ENCODE measurements at places on chromosomes 1 and 21.

DNA sequence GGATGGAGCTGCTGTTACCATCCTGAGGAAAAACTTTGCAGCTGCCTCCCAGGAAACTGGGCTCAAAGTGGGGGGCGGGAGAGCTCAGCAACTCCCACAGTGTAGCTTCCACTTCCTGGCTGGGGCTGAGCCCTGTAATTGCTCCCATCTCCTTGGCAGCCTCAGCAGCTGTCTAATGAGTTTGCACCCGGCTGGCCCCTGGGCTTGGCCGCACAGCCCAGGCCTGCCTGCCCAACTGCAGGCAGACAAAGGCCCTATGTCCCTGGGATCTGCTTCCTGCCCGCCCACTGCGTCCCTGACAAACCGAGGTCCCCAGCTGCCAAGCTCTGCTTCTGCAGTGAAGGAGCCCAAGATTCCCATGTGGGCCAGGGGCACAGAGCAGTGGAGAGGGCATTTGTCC, 30.1 kb downstream of the EDN2 start:
- DNase-seq = no peak

- DNase-seq = no peak
These were observed 2.5 kb upstream of the PADI6 start for GRCh38 chr1:17369466-17369865.

- no peak for DNase-seq
These were observed 104.6 kb downstream of the DIRAS3 start for GRCh38 chr1:67945733-67946374.

GRCh38 chr1:227487606-227488005, 75.8 kb upstream of the ZNF678 start:
- DNase-seq = no peak

DNA sequence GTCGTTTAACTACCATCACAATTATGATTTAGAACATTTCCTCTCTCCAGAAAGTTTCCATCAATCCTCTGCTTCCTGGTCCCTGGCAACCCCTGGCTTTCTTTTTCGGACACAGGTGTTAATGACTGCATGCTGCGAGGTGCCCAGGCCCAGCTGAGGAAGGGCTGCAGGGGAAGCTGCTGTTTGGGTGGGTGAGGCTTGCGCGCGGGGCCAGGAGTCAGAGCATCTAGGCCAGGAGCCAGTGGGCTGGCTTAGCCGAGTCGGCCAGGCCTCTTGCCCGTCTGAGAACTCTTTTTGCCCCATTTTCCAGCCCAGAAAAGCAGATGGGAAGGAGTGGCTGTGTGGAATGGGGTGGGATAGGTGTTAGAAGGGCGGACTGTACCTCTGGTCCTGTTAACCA, 51.5 kb downstream of the NAV1 start:
- no peak for DNase-seq

DNA sequence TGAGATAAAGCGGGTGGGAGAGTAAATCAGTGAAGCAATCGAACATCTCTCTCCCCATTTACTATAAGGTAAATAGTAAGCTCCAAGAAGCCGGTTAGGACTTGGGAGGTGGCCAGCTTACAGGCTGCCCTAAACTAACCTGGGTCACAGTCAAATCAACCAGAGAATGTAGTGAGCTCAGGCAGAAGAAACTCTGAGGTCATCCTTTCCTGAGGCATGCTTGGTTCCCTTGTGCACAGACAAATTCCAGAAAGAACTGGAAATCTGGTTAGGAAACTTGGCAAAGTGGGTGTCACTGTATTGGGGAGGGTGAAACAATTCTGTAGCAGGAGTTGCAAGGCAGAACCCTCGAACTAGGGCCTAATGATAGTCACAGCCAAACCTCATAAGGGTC, 72.5 kb downstream of the NTMT2 start:
- DNase-seq = no peak

- DNase-seq = no peak
These were observed 13.4 kb downstream of the ITSN1 start for GRCh38 chr21:33655588-33656221.

DNA sequence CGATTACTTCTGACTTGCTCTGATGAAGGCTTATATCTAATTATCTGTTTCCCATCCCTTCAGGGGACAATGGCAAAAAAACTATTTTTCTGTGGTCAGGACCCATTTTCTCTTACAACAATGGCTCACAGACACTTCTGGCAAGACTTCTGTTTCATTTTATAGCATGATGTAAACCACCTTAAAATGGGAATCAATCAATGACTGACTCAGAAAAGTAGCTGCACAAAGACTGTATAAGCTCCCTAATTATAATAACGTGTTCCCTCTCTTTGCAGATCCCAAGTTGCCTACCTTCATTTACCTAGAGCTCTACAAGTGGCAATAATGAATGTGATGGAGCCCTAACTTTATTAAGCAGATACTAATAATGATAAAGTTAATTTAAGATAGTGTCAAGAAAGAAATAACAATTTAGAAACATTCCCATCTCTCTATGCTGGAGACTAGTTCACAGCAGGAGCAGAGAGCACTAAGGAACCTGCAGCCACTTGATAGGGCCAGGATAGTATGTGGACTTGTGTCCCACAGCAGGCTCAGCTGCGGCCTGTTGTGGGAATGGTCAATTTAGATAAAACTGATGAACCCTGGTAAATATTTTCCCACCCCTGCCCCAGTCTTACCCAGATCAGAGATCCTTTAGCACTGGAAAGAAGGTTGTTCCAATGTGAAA, 538 bp downstream of the GBP2 start:
- no peak for DNase-seq

DNA sequence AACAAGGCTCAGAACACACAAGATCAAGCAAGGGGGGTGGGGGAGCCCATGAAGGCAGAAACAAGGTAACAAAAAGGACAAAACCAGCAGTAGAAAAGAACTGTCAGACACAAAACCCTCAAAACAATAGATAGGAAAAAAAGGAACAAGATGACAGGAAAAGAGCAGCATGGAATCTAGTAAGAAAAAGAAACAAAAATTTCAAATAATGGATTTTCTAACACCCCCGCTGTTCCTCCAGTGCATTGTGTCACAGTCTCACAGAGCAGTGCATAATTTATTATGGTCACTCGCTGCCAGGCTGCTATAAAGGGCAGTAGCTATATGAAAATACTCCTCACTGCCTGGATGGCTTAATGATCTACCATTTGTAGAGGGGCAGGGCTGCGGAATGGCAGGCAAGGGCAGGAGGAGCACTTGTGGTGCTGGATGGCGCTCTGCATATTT, 567.9 kb downstream of the DPYD start:
- no peak for DNase-seq

DNA sequence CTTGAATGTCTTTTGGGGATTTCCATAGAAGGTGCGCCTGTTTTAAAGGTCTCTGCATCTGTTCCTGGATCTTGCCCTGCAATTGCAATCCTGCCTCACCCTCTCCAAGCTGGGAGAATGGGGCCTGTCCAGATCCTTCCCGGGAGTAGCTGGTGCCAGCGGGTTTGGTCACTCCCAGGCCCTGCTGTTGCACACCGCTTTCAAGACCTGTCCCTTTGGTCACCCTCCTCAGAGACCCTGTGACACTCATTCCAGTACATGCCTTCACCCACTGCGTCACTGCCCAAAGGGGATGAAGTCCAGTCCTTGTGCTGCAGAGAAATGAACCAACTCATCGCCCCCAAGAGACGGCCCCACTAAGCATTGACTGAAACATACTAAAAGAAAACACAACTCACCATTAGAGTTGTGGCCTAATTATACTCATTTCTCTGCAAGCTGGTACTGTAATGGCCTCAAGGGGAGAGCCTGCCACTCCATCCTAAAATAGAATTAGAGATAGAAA, 1.9 kb upstream of the IRF2BP2 start:
- no peak for DNase-seq

GRCh38 chr1:54109129-54110090, 43.4 kb downstream of the CDCP2 start:
- no peak for DNase-seq

GRCh38 chr1:216531263-216532239, 108.3 kb upstream of the USH2A start:
- DNase-seq = no peak

- DNase-seq = no peak
These were observed 21.9 kb downstream of the SH2D2A start for GRCh38 chr1:156794506-156795373.

DNA sequence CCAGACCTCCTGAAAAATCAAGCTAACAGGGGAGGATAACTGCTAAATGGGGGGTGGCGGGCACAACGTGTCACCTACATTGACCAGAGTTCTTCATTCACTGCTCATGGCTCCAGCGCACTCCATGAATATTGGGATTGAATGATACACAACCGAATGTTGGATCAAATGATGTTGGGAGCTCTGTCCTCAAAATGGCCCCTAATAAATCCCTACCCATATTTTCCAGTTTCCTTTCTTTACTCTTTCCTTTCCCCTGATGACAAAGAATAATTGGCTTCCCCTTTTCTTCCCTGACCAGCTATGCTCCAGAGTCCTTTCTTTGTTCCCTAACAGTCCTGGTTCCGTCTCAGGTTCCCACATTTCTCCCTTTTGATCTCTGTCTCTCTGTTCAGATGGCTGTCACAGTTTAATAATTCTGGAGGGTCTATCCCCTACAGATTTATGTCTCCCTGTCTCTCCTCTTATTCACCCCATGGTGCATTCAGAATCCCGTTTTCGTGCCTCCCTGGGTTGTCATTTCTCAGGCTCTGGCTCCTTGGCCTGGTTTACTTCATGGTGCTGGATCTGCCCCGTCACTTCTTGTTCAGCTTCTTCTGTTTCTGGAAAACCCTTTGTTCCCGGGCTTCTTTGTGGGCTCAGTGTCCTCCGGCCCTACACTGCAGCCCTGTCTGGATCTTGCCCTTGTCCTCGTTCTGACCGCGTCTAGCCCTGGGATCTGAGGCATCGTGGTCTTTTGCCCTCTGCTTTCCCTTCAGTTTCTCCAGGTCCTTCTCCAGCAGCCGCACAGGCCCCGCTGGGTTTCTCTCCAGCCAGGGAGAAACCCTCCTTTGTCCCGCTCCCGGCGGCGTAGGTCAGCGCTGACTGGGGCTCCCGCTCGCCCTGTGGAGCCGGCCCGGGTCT, 78.3 kb downstream of the NDUFS5 start:
- no peak for DNase-seq

- DNase-seq = no peak
These were observed 242.1 kb downstream of the OMA1 start for GRCh38 chr1:58304346-58304975.

GRCh38 chr1:78587211-78587610, 33.0 kb upstream of the IFI44L start:
- DNase-seq = no peak

- DNase-seq = no peak
These were observed 75.2 kb upstream of the B3GALT5 start for GRCh38 chr21:39537571-39537970.

All from central memory CD4-positive, alpha-beta T cell (primary cell).